ENCODE measurements at places on chromosomes 4 and X.

DNA sequence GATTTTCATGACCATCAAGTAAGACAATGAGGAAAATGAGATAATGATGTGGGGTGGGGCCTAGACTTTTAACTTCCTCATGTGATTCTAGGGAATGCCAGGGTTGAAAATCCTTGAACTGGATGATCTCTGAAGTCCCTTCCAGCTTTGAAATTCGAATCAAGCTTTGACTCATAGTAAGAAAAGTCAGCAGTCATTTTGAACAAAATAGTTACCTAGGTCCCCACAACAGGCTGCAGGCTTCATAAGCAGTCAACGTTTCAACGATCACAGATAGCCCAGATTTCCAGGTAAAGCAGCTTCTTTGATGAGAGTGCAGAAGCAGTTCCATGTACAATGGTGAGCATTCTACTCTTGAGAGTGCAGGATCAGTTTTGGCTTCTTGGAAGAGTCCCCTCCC, 93.7 kb downstream of the GRIA3 start:
- DNase-seq: no peak

DNA sequence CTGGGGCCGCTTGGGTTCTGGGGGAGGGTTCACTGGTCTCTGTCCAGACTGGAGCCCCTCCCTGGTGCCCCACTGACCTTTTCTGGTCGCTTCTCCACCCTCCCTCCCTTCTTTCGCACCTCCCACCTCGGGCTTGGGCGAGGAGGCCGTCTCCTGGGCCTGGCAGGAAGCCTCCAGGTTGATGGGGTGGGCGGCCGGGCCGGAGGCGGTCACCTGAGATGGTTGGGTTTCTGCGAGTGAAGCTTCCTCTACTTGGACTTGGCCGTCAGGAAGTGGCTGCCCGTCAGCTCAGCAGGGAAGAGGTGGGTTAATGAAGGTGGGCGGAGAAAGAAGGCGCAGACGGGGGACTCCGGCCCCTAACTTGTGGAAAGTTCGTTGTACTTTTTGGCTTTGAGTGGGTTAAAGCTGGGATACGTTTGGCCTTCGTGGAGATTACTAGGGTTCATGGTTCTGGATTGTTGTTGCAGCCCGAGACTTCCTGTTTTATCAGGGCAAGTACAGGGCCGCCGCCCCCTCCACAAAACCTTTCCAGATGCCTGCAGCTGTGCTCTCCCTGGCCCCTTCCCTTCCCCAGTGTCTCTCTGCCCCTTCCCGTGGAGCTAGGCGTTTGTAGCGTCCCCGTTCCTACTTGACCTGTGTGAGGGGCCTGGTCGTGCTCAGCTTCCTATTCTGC, 1.2 kb downstream of the AKAP17A start:
- no peak for DNase-seq

- DNase-seq: no peak
Observed at GRCh38 chr4:125115941-125116340, 198.8 kb upstream of the FAT4 start.

DNA sequence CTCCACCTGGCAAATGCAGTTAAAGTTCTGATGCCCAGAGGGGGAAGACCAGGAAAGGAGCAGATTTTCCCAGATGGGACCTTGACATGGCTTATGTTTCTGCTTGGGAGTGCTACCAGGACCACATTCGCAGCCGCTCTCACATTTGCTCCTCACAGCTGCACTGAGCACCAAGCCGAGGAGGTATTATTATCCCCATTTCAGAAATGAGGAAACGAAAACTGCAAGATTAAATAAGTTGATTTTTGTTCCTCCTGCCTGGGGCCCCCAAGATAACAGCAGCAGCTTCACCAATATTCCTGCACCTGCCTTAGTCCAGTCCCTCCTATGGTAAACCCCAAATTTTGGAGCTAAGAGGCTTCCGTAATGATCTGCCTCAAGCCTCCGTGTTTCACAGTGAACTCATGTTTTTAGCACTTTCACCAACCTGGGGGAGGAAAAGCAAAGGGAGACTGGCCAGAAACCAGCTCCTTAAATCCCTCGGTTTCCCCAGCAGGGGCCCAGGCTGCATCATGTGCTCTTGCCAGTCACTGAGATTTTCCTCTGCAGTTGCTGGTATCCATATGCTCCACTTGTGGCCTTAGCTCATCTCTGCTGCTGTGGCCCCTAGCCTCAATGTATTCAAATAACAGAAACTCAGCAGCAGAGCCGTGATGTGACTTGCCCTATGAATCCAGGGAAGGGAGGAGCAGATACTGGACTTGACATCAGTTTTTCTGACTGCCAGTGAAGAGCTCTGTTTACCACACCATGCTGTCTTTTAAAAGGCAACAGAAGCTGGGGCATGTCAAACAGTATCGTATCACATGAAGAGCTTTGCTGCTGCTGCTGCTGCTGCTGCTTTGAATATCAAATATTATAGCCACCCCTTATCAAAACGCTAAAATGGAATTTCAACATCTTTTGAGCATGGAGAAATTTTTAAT, 95.5 kb upstream of the KLHL13 start:
- DNase-seq: no peak

DNA sequence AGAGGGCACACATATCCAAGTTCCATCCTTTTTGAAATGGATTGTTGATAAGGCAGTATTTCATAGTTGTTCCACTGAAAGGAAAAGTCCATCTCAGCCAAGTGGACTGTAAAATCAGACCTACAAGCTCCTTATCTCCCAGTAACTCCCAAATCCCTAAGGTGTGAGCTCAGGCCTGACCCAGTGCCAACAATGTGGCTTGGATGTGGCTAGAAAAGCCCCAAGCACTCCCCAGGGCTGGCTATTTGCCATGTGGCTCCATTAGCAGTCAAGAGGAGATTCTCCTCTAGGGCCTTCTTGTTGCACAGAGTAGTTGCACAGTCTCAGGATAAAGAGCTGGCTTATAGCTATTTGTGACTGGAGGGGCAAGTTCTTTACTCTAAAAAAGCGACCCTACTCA, 25.0 kb upstream of the DGKK start:
- no peak for DNase-seq

DNA sequence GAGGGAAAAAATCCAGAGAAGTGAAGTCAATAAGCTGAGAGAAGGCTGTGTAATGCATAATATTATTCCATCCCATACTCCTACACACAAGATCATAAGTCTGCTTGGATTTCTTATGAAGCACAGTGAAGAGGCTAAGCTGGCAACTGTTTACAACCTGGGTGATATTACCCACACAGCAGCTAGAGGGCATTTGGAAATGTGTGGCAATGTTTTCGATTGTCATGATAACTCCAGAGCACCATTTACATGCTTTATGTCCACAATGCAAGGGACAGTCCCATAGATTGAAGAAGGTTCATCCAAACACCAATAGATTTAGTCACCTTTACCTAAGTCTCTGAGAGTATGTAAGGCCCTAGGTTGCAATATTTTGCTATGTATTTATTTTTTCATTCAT, 412.2 kb downstream of the PPP3CA start:
- no peak for DNase-seq

DNA sequence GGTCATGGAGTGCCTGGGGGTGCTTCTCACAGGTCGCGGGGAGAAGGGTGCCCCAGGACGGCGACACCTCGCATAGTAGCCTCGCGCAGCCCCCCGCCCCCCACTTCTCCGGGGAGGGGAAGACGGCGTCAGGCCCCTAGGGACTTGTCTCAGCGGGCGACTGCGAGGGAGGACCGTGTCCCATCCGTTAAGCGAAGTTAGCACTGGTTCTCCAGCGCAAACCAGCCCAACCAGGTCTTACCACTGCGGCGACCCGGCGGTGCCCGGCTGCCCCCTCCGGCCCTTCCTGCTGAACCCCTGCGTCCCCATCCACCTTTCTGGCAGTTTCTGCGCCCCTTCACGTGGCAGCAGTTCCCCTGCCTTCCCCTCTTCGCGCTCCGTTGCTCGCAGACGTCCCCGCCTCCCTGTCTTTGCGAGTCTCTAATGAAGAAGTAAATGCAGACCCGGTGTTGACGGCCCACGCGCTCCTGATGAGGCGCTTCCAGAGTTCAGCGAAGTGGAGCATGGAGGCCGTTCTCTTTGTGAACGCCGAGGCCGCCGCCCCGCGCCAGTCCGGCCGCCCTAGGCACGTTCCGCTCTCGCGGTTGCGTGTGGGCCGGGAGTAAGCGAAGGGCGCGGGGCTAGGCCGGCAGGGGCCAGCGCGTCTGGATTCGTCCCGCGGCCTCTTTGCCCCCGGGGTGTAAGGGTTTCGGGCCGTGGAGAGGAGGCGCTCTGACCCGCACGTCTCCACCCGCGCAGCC, 3.0 kb downstream of the SLIT2 start:
- DNase-seq: no peak

GRCh38 chrX:16953606-16954211, 7.3 kb downstream of the REPS2 start:
- no peak for DNase-seq

GRCh38 chr4:110629214-110629754, 6.4 kb upstream of the PITX2 start:
- DNase-seq: no peak

- DNase-seq: no peak
Observed at GRCh38 chr4:89177807-89178206, 66.5 kb downstream of the TIGD2 start.

GRCh38 chr4:154686838-154687237, 57.0 kb upstream of the LRAT start:
- no peak for DNase-seq

DNA sequence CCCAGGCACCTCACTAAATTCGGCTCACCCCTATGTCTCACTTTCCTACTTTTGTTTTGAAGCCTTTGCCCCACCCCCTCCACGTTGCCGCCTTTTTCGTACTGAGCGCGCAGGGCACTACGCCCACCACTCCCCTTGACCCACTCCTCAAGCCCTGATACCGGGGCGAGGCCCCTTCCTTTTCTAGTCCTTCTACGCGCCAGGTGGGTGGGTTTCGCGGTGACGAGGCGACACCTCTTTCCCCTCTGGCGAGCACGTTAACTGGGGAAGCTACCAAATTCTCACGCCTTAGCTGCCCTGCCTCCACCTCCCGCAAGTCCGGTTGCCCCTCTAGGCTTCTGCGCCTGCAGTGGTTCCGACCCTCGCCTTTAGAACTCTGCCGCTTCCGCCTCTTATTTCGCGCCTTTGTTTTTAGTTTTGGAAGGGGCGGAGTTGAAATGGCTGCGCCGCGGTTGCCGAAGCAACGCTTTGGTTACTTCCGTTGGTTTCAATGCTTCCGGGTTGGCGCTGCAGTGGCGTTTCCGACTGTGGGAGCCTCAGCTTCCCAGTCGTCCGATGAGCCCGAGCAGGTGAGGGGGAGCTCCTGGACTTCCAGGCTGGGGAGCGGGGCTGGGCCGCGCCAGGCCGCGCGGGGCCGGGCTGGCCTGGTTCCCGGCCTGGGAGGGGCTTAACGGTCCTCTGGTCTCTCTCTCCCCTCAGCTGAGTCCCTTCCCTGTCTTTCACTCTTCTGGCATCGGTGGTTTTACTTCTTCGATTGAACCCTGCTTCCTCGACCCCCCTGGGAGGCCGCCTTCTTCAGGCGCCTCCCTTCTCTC, at the start of gene SLC25A14:
SLC25A14 (plus strand) TSS at position 512 of the 815 bp plus-strand sequence. CDS start 360 bp downstream, outside the sequence.
- DNase-seq: no peak

DNA sequence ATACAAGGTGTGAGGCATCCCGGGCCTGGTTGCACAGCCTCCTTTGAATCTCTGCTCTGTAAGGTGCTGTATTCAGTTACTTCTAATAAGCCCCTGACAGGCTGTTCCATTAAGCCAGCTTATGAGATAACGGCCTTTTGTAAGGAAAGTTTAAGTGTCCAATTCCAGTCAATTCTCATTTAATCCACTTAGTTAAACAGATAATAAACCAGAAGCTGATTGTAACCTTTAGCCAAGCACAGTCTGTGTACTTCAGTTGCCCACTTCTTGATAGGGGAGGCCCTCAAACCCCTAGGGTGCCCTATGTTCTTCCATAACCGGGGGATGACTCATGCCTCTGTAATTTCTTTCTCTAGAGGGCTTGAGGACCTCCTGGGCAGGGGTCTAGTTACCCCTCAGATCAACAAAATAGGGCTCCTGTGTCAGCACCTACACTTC, 63.4 kb downstream of the RASL11B start:
- DNase-seq: no peak

- no peak for DNase-seq
Observed at GRCh38 chr4:153349206-153349805, 4.8 kb downstream of the MND1 start.

- DNase-seq: no peak
Observed at GRCh38 chr4:6658597-6659075, 18.2 kb downstream of the MRFAP1 start.

DNA sequence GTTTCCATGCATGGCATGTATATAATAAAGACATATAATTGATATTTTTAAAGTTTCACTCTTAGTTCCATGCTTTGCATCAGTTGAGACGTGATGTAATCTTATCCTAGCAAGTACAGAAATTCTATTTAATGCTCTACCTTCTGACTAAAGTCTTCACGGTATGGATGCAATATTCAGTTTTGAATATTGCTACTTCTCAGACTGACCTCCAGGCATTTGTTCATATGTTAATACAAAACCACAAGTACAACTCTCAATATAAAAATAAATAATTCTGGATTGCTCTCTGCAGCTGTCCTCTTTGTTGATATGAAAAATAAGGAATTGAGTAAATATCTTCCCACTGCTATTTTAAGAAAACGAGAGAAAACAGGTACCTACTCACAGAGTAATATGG, 309.8 kb upstream of the HAND2 start:
- no peak for DNase-seq

DNA sequence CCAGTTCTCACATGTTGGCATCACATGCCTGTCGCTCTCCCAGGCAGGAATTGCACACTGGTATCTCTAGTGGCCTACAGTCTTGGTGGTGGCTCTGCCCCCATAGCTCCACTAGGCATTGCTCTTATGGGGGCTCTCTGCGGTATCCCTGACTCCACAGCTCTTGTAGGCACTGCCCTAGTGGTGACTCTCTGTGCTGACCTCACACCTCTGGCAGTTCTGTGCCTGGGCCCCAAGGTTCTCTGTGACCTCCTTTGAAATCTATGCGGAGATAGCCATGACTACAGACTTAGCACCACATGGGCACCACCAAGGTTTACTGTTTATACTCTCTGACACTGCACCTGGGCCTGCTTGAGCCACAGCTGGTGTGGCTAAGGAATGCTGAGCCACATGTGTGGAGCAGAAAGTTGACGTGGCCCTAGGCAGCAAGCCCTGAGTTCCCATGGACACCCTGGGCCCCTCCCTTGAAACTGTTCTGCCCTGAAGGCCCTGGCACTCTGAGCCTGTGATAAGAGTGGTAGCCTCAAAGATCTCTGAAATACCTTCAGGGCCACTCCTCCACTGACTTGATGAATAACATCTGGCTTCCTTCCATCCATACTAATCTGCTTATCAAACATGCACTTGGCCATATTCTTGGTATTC, 8.0 kb downstream of the SLC9B1 start:
- no peak for DNase-seq

GRCh38 chrX:142576615-142577014, 371.5 kb upstream of the MAGEC2 start:
- no peak for DNase-seq

DNA sequence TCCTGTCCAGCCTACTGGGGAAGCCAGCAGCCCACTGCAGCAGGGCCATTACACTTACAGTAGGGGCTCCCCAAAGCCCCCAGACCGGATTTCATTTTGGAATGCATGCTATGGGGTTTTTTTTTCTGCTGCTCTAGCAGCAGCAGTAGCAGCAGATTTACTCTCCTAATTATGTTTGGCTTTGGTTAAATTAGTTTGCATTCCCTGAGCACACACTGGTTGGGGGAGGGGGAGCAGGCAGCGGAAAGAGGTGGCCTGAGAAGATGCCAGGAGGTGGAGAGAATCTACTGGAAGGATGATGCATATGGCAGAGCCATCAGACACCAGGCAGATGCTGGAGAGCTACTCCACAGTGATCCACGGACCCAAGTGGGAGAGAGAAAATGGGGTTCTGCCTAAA, 109.6 kb downstream of the LDB2 start:
- DNase-seq: no peak

- no peak for DNase-seq
Observed at GRCh38 chrX:49237060-49237459, 1.8 kb downstream of the CCDC22 start.
